ENCODE measurements at places on chromosomes 12 and 14. TPM values are rescaled to one million over a fixed set of nuclear protein-coding genes. Genes with fewer than 3 reads are reported as not detected.

The KRT78 gene
- not detected for total RNA-seq

The EIF2S1 gene
- total RNA-seq, result 115 TPM

The OR6J1 gene
- total RNA-seq, result not detected

The GALNT6 gene
- total RNA-seq, result 17.5 TPM

The CABP1 gene
- total RNA-seq, result 0.29 TPM

The KIF5A gene
- total RNA-seq, result 0.89 TPM

The IL31 gene
- not detected for total RNA-seq

The MANSC4 gene
- not detected for total RNA-seq

The SLC2A14 gene
- total RNA-seq, result 0.12 TPM

The SMOC1 gene
- not detected for total RNA-seq

The CISTR gene
- not detected for total RNA-seq

The TGM1 gene
- 6.5 TPM for total RNA-seq

- peak; percentile 48 for DNase-seq
Measured at GRCh38 chr14:74804219-74804825, 41.2 kb downstream of the YLPM1 start.

DNA sequence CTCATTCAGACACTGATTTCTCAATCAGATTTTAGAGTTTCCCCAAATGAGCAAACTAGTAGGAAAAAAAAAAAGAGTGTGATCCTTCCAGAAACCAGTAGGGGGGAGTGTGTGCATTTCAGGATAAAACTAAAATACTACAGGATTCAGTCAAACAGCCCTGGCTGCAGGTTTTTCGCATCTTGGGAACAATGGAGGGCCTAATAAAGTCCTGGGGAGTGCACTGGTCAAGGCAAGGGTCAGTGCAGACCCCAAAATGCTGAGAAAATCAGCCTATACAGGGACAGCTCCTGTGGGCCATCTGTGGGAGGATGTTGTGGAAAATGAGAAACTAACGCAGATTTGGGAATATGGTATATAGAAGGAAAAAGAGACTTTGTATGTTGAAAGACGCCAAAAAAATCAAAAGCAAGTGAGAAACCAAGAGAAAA, 22.2 kb upstream of the ABCD4 start:
- DNase-seq, result no peak

GRCh38 chr12:49902399-49903350, 1.0 kb downstream of the FAIM2 start:
- no peak for DNase-seq

DNA sequence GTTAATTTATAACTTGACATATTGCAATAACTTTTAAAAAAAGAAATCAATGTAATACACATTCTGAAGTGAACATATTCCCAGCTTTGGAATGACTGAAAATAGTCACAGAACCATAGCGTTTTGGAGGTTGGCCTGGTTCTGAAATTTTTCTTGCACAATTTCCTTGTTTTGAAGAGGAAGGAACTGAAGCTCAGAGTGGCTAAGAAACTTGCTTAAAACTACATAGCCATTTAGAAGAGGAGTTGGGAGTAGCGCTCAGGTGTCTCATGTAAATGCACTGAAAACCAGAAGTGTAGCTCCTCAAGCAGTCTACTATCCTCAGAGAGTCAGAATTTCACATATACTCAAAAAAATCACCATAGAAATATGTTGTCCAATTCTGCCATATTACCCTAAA, 41.2 kb downstream of the SLC38A1 start:
- DNase-seq, result no peak

- peak; percentile 28 for DNase-seq
Measured at GRCh38 chr12:119036878-119037825, 55.8 kb downstream of the SRRM4 start.

DNA sequence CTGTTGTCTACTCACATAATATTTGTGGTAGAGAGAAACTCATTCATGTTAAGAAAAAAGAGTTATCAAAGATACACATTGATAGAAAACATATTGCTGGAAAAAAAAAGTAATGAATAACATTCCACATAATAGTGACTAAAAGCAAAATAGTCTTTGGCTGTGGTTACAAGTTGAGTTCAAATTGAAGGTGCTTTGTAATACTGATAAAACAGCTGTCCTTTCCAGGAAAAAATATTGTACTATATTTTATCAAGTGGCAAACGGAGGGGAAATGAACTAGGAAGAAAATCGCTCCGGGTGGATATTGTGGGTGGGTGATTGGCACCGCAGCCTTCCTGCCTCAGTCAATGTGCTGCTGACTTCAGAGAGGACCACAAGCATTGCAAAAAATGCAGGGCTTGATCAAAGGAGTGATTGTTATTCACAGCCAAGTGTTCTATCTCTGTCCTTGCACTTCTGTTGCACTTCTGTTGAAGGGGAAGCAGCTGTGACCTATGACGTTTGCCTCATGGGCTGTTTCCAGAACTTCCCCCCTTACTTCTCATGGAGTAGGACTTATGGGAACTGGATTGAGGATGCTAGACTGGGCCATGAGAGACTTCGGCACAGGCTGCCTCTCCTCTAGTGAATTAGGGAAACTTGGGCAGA, 114.4 kb downstream of the VRK1 start:
- no peak for DNase-seq

GRCh38 chr14:65813760-65814384, 401.3 kb downstream of the FUT8 start:
- DNase-seq, result no peak

DNA sequence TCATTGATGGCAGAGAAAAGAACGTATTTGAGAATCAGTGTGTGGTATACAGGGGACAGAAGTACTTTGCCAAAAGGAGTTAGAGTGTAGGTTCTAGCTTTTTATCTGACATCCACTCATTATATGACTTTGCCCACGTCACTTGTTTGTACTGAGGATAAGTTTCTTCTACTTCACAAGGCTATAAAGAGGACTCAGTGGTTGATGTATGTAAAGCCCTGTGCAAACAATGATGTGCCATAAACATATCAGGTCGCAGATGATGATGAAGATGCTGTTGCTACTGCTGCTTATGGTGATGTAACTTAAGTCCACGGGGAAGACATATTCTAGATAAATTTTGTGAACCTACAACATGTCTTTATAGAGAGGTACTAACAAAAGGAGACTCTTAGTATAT, 66.3 kb downstream of the TRHDE start:
- no peak for DNase-seq

DNA sequence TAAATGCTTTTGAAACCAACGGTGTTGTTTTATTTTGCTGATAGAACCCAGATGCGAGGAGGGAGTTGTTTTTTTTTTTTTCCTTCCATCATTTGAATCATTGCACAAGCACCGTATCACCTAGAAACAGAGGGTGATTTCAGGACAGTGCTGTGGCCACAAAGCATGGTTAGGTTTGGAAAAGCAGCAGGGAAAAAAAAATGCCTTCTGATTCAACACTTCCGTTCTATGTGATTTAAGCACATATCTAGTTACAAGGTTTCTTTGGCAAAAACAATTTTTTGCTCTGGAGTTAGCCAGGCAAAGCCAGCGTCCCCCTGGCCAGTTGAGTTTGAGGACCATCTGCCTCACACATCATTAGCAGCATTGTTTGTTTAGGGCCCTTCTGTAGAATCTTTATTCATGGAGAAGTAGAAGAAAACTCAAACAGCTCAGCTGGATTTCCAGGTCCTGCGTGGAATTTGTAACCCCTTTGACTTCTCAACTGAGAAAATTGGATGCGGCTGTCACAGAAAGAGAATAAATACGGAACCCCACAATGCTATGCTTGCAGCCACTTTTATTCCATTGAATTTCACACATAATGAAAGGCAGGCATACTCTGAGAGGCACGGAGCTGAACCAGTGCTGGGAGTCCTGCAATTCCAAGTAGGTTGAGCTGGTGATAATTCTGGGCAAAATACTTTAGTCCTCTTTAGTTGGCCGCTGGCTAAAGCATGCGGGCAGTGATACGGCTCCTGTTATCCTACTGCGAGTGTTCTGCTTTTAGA, 17.0 kb upstream of the WNT5B start:
- DNase-seq, result no peak

DNA sequence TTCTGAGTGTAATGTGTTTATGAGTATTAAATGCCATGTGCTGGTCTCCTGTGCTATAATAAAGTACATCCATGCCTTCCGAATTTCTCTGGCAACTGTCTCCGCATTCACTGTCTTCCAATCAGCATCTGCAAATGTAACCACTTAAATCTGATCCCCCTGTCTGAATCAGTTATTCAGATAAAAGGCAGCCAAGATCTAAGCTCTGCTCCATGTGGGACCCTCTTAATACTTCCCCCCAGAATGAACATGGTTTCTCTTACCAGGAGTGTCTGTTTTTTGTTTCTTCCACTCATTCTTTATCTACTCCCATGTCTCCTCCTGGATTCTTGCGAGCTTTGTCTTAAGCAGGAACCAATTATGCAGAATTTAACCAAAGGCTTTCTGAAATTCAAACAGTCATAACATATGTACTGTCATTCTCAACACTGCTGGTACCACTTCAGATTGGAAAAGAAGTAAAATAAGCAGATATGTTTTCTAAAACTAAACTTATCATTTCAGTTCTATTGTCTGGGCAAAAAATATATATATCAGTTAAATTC, 996.7 kb upstream of the FLRT2 start:
- no peak for DNase-seq

DNA sequence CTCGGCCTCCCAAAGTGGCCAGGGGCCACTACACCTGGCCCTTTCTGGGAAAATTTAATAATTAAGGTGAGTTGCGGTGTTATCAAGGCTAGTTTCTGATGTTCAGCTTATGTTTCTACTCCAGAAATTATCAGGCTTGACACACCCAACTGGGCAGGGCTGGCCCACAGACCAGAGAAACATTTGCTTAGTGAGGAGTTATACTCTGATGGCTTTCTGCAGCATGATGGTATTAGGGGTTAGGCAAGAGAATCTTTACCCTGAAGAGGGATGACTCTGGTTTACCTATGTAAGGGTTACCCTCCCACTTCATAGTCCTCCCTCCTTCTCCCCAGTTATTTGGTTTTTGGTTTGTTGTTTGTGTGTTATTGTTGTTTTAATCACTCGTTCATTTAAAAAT, 24.5 kb upstream of the HECTD1 start:
- no peak for DNase-seq

GRCh38 chr12:91180582-91181395, 1.8 kb downstream of the DCN start:
- no peak for DNase-seq

DNA sequence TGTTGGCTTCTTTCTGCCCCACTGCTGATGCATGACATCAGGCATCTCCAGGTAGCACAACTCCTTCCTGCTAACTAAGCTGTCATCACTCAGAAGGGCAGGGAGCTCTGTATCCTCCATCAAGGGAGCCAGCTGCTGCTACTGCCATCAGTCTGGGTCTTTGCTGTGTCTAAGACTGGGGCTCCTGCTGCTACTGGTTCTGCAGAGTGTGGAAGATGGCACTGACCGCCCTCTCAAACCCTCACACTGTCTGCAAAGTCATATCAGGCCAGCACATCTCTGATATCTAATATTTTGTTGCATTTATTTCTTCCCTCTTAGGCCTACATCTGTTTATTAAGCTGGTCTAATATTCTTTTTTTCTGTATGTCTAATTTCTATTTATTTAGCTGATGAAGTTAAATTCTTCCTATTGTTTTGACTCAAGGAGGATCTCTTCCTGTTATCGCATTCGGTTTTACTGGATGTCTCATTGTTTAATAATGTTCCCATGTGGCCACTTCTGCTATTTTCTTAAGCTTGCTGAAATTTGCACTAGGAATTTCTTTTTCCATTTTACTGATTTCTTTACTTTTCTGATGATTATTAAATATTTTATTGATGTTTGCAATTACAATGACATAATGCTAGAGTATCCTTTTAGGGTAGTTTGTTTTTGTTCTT, 7.6 kb upstream of the E2F7 start:
- no peak for DNase-seq

DNA sequence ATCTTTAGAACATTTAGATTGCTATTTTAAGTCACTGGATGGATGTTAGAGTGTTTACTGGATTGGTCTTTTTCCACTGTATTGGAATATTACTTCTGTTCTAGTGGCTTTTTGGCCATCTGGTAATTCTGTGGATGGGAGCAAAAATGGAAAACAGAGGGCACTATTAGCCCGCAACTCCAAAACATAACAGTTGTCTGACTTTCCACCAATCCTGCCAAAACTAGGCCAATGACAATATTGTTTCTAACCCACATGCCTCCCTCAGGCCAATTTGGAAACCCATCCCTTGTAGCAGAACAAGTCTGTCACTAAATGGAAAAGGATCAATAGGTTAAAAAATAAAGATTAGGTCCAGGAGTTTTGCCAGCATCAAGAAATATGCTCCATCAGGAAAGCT, 97.8 kb downstream of the ETNK1 start:
- no peak for DNase-seq

GRCh38 chr12:80777587-80777986, 60.9 kb downstream of the MYF5 start:
- DNase-seq, result no peak

GRCh38 chr12:93886533-93887511, 209.6 kb downstream of the CRADD start:
- no peak for DNase-seq

GRCh38 chr12:110687396-110688169, 1.3 kb downstream of the HVCN1 start:
- DNase-seq, result no peak

- peak; percentile 65 for DNase-seq
Measured at GRCh38 chr12:65740873-65741600, 83.2 kb upstream of the HMGA2 start.

- DNase-seq, result no peak
Measured at GRCh38 chr12:92721130-92721529, 18.3 kb downstream of the PLEKHG7 start.
